ENCODE measurements at places on chromosomes 2 and 18.

DNA sequence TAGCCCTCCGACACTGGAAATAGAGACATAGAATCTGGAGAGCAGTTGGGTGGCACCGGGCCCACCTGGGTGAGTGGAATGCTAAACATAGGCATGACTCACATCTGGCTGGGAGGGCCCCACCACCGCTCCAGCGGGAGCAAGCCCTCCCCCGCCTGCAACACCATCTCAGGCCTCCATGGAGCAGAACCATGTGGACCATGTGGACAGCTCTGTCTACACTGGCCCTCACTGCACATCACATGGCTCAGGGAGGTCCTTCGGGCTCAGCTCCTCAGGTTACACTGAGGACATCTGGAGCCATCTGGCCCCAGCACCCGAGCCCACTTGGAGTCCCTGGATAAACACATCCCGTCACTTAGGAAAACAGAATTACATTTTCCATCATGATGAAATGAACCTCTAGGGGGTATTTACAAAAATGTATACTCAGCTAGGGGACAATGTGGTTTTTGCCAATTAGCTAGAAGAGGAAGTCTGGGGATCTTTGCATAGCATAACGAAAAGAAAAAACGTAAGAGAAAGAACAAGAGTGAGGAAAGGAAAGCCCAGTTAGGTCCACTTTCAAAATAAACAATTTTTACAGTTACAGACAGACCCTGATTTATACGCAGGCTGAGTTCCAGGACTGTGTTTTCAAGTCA is 30.7 kb upstream of the MLPH start:
- DNase-seq, result no peak

DNA sequence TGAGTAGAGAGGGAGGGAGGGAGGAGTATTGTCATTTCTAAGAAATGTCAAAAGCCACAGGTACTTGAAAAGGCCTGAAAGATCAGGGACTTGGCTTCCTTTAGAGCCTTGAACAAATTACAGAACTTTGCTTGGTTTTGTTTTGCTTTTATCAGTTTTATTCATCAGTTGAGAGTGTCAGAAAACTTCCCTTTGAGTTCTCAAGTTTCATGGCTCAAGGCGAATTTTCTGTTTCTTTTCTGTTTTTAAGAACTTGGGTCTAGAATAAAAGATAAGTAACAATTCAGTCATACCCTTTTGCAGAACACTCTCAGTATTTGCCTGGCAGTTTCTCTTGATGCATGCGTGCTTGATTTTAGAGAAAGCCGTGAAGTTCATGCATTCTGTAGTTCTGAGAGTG is 531.9 kb downstream of the PARD3B start:
- DNase-seq, result no peak

- DNase-seq, result no peak
Observed at GRCh38 chr2:44972771-44973535, 31.5 kb downstream of the SIX3 start.

GRCh38 chr2:20578895-20579825 is 71.7 kb downstream of the HS1BP3 start:
- DNase-seq, result no peak

- no peak for DNase-seq
Observed at GRCh38 chr2:112199188-112199587, 55.7 kb downstream of the ZC3H8 start.

GRCh38 chr18:62658028-62658427 is 57.3 kb upstream of the PHLPP1 start:
- no peak for DNase-seq

DNA sequence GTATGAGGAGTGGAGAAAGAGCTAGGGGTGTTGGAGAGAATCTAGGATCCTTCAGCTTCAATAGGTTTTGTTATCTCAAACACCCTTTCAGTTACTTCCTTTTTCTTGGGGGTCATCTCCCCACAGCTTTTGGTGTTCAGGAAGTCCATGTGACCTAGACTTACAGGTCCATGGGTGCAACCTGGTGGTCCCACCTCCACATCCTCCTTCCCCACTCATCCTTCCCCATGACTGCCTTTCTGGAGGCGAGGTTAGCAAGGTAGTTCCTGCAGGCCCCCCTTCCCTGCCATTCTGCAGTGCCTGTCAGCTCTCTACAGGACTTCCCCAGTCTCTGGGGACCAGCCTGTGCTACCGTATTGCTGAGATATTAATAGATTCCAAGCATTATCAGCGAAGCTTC is 107.6 kb downstream of the TMEM17 start:
- no peak for DNase-seq

GRCh38 chr2:72413716-72414115 is 266.1 kb upstream of the CYP26B1 start:
- DNase-seq, result no peak

DNA sequence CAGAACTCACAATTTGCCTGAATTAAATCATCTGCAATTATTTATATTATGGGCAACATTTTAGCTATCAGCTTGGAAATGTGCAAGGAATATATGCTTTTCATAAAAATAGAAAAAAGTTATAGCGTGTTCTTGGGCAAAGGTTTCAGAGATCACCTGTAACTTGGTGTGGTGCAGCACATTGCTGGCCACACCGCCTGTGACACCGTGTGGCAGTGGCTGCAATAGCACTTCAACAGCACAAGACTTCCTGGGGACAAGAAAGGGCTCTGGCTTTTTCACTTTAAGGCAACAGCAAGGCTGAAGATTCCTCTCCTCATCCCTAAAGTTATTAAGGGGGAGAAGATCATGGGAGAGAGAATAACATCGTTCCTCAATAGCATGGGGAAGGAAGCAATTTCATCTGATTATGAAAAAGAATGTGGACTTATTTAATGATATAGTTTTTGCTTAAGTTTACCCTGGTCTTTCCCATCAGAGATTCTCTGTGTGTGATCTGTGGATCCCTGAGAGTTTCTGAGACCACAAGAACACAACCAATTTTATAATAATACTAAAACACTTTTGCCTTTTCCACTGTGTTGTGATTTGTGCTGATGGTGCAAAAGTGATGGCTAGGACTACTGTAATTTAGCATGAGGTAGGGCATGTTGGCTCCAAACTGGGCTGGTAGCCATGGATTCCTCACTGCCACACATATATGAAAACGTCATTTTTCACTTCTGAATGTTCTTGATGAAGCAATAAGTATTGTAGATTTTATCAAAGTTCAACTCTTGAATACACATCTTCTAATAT is 15.0 kb upstream of the SERPINB3 start:
- DNase-seq, result peak; percentile 0

- DNase-seq, result no peak
Observed at GRCh38 chr2:239724851-239725550, 300.1 kb downstream of the NDUFA10 start.

DNA sequence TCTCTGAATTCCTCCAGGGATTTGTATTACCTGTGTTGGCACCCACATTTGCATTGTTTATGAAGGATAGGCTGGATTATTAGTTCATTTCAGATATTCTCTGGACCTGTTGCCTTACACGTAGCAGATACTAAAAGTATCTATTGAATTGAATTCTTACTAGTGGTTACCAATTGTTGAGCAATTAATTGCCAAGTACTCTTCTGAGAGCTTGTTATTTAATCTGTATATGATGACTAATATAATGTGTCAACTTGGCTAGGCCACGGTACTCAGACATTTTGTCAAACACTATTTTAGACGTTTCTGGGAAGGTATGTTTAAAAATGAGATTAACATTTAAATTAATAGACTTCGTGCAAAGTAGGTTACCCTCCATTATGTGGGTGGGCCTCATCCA is 2.5 kb upstream of the SPP2 start:
- no peak for DNase-seq

DNA sequence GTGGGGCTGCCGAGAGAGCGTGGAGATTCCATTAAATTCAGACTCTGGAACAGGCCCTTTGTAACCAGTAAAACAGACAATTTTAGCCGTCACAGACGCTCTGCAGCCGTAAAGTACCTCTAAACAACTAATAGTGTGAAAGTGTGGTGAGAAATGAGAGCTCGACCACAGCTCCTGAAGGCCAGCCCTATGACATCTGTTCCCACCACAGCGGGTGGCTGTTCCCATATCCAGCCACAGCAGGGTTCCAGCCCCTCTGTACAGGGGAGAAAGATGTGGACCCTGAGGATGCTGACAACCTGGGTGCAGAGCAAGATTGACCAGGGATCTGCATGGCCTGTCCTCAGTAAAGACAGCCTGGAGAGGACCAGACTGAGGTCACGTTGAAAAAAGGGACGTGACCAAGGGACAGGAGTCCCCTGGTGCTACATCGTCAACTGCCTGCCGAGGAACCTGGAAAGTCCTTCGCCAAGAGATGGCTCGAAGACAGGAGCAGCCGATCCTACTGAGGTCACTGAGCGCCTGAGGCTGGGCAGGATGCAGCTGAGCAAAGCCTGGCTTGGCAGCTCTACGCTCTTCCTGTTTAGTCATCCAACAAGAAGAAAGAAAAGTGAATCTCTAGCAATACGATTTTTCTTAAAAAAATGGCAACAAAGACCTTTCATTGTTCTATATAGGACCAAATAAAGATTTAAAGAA is 831.7 kb downstream of the RNF144A start:
- DNase-seq, result no peak

- DNase-seq, result no peak
Observed at GRCh38 chr2:241560162-241560882, 1.8 kb downstream of the BOK start.

- no peak for DNase-seq
Observed at GRCh38 chr2:137893145-137893544, 71.1 kb upstream of the HNMT start.

- DNase-seq, result no peak
Observed at GRCh38 chr2:237011206-237011795, 74.4 kb upstream of the COPS8 start.

GRCh38 chr2:949384-950079 is 1.1 kb upstream of the SNTG2 start:
- DNase-seq, result no peak

GRCh38 chr2:138779406-138779780 is 797 bp downstream of the NXPH2 start:
- DNase-seq, result no peak

DNA sequence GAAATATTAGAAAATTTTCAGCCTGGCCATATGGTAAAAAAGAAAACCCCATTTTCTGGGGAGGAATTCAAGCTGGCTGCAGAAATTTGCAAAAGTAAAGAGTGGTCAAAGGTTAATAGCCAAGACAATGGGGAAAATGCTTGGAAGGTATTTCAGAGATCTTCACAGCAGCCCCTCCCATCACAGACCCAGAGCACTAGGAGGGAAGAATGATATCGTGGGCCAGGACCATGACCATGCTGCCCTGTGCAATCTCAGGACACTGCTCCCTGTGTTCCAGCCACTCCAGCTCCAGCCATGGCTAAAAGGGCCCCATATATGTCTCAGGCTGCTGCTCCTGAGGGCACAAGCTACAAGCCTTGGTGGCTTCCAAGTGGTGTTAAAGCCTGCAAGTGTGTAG is 93.9 kb upstream of the AGAP1 start:
- no peak for DNase-seq

GRCh38 chr2:217065695-217066405 is 206.0 kb upstream of the TNP1 start:
- no peak for DNase-seq

DNA sequence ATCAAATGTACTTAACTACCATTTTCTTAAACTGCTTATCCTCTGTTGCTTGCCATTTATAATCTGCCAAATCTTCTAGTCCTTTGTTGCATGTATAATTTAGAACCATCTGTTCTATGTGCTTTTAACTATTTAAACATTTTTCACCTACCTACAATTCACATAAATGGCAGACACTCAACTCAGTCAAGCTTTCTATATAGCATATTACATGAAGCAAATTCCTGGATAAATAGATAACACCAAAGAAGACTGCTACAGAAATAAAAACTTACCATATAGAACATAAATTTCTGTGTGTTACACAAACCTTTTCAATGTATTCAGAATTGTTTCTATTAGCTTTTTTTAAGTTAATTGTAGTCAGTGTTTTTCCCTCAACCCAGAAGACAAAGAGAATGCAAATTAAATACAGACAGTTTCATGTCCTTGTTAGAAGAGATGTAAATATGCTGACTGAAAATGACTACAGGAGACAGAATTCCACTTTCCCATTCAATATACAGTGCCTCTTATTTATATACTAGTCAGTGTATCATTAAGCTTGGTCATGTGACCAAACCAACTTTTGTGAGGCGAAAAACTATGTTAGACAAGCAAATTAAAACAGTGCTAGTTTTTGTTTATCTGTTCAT is 2.6 kb downstream of the BAZ2B start:
- DNase-seq, result peak; percentile 33

- no peak for DNase-seq
Observed at GRCh38 chr18:57855551-57855950, 52.4 kb upstream of the ATP8B1 start.

- DNase-seq, result no peak
Observed at GRCh38 chr2:69659941-69660483, 16.5 kb upstream of the AAK1 start.
